Pulmonary artery endothelial cell (primary cell): ENCODE measurements at places on chromosomes 3 and 15.

GRCh38 chr15:28273873-28274610, 47.9 kb downstream of the HERC2 start:
- DNase-seq, result no peak

- DNase-seq, result no peak
Measured at GRCh38 chr15:44099671-44100070, 95.4 kb downstream of the FRMD5 start.

DNA sequence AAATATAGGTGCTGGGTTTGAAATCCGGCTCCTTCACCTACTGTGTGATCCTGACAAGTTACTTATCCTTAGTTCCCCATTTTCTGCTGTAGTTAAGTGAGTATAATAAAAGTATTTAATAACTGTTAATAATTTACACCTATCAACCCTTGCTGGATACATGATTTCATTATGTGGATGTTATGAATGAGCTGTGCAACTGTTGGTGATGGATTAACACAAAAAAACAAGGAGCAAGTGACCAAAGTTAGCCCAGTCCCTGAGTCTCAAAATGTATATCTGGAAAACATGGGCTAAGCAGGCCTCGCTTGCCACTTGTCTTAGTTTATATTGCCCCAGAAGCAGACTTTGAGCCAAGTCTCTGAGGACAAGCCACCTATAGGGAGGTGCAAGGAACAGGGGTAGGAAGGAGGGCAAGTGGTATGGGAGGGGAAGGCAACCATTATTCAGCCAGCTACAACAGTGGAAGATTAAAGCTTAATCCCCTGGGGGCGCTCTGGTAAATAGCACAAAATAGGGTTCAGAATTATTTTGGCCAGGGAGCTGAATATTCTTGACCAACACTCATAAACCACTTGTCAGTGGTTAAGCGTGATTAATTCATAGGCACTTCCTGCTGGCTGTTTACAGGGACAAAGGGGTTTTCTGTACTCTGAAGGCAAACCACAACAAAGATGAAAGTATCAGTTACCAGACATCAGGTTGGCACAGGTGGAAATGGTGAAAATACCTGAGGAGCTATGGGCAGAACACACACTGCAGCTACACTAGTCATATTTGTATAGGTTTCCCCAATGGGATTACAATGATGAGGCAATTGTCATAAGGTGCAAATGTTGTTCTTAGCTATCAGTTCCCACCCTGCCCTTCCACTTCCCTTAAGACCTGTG, 76.2 kb downstream of the TRIM42 start:
- no peak for DNase-seq

GRCh38 chr3:102866845-102867244, 432.0 kb downstream of the ZPLD1 start:
- DNase-seq, result no peak

GRCh38 chr3:9124730-9125129, 124.7 kb downstream of the SRGAP3 start:
- no peak for DNase-seq

DNA sequence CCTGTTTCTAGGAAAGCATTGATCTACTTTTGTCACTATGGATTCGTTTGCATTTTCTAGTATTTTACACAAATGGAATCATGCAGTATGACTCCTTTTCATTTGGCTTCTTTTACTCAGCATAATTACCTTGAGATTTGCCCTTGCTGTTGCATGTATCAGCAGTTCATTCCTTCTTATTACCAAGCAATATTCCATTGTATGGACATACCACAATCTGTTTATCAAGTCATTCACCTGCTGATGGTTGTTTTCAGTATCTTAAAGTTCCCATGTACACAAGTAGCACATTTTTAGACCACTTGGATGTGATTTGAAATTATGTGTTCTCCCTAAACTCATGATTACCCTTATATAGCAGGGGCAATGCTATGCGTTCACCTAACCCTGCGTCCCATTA, 150.0 kb upstream of the UBE2E1 start:
- DNase-seq, result no peak

GRCh38 chr3:32888739-32889138, 62.7 kb upstream of the CCR4 start:
- no peak for DNase-seq

DNA sequence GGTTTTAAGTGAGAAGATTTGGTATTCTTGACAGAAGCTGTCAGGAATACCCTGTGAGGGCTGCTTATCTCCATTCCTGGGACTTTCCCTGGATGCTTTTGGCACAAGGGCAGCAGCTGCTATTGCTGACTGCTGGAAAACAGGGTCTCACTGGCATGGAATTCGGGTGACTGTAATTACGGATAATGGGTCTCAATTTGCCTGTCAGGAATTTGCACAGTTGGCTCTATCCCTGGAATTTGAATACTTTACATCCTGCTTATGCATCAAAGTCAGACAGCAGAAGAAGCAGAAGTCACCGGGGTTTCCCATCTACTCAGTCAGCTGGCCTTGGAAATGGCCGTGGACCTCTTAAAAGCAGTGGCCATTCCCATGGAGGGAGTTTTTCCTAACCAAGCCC, 25.9 kb upstream of the AKAP13 start:
- no peak for DNase-seq

DNA sequence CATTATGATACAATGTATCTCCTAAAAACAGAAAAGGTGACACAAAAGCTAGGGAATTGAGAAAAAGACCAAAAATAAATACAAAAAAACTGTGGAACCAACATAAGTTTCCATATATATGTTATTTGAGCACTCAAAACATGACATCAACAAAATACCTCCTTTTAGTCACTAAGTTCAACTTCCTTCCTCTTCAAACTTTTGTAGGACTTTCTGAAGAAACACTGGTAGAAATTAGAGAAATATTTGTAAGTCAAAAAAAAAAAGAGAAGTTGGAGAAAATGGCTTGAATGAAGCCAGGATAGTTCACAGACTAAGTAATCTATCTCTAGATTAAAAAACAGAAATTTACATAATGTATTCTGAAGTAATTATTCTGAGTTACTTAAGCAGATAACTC, 208.4 kb upstream of the ALCAM start:
- no peak for DNase-seq

- DNase-seq, result no peak
Measured at GRCh38 chr3:178795349-178795748, 259.1 kb downstream of the KCNMB2 start.

DNA sequence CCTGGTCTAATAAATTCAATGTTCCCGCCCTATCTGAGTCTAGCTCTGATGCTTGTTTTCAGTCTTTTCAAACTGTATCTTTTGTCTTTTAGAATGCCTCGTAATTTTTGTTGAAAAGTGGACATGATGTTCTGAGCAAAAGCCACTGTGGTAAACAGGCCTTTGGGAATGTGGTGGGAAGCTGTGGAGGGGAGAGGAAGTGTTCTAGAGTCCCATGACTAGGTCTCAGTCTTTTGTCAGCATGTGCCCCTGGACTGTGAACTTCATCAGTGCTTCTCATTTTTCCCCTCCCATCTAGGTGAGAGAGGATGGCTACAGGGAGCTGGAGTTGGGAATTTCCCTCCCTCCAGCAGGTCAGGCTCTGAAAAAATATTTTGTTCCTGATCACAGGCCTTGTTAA, 33.7 kb downstream of the SUSD5 start:
- no peak for DNase-seq

DNA sequence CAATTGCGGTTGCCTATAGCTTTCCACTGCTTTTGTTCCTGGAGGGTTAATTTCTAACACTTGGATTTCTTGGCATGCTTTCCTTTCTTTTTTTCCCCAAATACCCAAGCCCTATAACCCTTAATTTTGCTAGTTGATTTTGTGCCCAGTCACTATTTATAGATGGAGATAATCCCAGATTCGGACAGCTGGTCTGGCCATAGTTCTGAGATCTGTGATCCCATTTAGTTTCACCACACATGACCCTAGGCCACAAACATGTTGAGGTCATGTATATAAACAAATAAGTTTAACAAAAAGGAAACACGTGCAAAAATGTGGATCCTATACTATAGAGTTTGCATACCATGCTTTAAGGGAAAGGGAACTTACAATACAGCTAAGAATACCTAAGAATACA, 111.4 kb downstream of the ZMAT3 start:
- no peak for DNase-seq

DNA sequence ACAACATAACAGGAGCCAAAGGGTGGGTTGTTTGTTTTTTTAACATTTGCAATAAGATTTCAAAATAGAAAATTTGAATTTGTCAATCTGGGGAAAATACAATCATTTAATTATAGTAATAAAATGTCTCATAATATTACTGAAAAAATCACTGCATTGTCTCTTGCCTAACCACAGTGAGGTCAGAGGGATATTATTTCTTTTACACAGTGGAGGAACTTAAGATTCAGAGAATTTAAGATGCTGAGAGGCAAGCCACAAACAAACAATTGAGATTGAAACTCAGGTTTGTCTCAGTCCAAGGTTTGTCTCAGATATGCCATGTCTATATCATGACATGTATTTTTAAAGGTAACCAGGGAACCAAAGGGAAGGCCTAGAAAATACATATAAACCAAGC, 428.7 kb downstream of the FOXP1 start:
- no peak for DNase-seq

DNA sequence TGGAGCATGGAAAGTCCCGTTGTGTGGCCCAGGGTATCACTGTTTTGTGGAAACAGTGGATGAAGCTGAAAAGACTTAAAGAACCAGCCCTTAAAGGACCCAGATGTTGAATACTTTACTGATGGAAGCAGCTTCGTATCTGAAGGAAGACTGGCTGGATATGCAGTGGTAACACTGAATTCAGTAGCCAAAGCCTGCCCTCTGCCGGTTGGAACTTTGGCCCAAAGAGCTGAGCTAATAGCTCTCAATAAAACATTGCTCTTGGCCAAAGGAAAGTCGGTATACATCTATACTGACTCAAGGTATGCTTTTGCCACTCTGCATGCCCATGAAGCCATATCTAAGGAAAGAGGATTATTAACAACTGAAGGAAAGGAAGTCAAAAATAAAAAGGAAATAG, 885.4 kb downstream of the PDCD6IP start:
- no peak for DNase-seq

DNA sequence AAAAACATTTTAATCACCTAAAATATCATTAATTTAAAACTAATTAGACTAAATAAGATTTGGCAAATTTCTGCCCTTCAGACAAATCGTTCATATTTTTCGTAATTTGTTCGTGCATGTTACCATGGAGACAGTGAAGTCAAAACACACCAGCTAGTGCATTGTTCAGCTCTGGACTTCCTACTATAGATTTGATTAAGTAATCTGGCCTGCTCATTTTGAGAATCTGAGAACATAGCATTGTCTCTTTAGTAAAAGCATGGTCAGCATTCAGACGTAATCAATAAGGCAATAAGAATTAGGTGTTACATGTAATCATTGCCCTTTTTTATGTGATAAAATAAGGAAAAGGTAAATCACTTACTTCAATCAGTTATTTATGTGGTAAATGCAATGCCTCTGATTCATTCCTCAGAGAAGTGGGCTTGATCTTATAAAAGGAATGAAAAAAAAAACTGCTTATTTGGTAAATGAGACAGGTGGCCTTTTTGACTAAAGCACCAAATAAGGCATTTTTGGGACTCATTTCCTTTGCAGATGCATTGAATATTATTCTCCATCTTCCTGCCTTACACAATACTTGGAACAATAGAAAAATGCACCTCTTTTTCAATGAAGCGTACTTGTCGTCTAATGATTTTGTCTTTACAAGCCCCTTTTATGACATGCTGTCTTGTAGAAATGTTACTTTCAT, 84.5 kb upstream of the FNDC3B start:
- peak; percentile 62 for DNase-seq

- DNase-seq, result no peak
Measured at GRCh38 chr15:64009798-64010261, 36.5 kb downstream of the DAPK2 start.

GRCh38 chr3:96478496-96478895, 335.9 kb upstream of the EPHA6 start:
- DNase-seq, result no peak

DNA sequence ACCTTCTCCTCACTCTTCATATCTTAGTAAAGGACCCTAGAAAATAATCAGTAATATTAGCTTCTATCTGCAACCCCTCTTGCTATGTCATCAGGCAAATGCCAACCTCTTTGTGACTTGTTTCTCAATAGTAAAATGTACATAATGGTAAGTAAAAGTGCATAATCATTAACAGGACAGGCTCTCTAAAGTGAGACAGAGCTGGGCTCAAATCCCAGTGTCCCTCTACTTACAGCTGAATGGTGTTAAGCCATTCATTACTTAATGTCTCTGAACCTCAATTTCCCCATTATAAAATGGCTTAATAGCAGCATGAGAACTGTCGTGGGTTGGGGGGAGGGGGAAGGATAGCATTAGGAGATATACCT, 62.6 kb upstream of the ATP11B start:
- DNase-seq, result no peak

GRCh38 chr3:49025005-49025792, 3.3 kb downstream of the NDUFAF3 start:
- DNase-seq, result no peak

DNA sequence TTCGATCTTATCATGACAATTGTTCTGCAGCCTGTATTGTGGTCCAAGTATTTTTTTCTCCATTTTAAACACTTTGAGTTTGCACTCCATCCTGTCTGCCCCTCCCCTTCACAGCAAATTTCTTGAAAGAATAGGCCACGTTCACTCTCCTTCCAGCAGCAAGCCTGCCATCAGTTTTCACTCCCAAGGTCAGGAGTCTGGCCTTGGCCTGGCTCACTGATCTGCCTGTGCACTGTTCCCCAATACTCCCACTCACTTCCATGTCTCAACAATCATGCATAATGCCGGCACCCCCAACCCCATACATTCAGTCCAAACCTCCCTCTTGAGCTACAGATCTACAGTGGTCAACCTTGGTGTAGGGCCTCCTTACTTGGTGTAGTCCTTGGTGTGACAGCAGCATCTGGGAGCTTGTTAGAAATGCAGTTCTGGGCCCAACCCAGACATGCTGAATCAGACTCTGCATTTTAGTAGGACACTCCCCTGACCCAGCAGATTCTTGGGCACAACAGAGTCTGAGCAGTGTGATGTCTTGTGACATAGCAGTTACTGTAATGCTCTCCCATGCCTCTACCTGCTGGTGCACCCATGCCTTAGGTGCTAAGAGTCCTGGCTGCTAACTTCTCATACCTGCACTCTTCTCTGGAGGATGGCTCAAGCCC, 58.3 kb upstream of the XCR1 start:
- no peak for DNase-seq

GRCh38 chr15:66774001-66774814, 72.2 kb downstream of the SMAD6 start:
- no peak for DNase-seq

DNA sequence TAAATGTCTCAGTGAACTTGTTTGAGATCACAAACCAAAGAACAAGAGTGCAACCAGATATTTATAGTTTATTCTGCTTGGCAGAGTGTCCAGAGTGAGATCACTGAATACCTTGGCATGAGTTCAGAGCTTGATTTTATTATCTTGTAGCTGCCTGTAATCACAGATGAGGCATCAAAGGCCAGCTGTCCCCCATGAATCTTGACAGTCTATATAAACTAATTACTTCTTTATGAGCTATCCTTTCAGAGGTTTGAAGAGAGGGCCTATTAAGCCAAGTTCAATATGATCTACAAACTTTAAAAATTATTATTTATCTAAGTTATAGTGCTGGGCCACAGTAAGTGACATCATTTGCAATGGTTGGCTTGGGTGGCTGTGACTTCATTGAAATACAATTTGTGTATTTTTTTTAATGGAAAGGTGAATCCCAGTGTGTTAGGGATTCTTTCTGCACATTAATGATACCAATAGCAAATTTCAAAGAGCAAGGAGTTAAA, 251.5 kb downstream of the CLSTN2 start:
- DNase-seq, result no peak

GRCh38 chr3:177426106-177426877, 229.0 kb upstream of the TBL1XR1 start:
- DNase-seq, result no peak
